ENCODE measurements at places on chromosomes 4 and X.

DNA sequence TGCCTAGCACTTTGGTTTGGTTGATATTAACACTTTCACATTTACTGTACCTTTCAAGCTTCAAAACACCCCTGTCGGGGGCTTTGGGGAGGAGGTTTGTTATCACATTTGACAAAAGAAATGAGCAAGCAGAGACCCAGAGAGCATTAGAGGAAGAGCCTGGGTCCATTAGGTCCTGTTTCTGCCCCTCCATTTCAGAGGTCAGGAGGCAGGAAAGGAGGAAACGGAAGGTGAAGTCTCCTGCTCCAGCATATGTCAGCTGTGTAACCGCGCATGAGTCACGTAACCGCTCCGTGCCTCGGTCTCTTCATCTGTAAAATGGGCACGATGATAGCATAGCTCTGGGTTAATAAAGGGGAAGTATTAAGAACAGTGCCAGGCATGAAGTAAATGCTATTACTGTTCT lies 201.9 kb upstream of the BCOR start:
- no peak for DNase-seq

DNA sequence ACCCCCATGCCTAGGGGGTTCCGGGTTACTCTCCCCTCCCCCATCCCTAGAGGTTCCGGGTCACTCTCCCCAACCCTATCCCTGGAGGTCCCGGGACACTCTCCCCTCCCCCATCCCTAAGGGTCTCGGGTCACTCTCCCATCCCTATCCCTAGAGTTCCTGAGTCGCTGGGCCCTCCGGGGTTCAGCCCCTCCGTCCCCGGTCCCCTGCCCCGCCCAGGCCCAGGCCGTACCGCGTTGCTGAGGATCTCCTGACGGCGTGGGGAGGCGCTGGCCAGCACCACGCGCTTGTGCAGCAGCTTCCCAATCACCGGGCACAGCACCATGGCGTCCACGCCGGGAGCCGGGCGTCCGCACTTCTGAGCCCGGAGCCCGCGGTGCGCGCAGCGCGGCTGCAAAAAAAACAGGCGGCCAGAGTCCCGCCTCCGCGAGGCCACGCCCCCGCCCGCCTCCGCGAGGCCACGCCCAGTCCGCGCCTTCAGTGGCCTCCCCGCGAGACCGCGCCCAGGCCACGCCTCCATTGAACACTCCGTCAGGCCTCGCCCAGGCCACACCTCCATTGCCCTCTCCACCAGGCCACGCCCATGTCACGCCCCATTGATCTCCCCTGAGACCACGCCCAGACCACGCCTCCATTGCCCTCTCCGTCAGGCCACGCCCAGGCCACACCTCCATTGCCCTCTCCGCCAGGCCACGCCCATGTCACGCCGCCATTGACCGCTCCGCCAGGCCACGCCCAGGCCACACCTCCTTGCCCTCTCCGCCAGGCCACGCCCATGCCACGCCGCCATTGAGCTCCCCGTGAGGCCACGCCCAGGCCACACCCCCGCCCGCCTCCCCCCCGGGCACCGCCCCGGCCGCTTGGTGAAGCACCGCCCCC lies at the start of gene ASMTL:
TSS of gene ASMTL (minus strand) at position 394 of the 879 bp plus-strand sequence. CDS start at position 325, 69 bp downstream.
- DNase-seq = peak; percentile 96

GRCh38 chr4:38802561-38803355 lies 1.8 kb downstream of the TLR1 start:
- DNase-seq = no peak

- peak; percentile 13 for DNase-seq
Measured at GRCh38 chr4:89482251-89482650, 174.7 kb upstream of the GPRIN3 start.

DNA sequence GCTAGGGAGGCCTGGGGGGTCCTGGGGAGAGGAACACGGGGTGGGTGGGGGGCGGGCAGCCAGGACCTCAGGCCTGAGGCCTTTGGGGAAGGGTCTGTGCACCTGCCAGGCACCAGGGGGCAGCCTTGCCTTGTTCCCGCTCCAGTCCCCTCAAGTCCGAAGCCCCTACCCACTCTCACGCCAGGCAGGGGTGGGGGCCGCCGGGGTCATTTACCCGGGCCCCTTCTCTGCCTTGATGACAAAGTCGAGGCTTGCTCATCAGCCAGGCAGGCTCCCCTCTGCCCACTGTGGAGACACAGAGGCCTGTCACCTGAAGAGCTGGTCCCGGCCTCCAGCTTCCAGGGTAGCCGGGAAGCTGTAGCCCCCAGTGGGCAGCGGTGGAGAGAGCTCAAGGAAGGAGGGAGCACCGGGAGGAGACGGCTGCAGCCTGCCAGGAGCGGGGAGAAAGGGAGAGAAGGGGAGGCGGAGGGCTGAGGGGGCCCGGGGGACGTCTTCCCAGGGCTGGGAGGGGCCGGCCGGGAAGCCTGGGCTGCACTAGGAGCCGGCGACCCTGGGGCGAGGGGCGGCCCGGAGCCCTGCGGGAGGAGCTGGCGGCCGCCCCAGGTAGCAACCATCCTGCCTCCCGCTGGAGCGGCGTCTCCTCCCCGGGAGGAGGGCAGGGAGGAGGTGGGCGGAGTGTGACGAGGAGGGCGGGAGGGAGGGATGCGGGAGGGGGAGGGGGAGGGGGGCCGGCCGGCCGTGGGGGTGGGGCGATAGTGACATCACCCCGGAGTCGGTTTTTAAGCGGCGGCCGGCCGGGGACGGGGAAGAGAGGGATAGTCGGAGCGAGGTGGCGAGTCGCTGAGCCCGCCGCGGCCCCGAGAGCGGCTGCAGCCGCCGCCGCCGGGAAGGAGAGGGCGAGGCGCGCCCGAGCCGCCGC lies at the start of gene SLC6A8:
TSS of gene SLC6A8 (plus strand) at position 806 of the 919 bp plus-strand sequence. CDS start 649 bp downstream, outside the sequence.
- DNase-seq = peak; percentile 73

- DNase-seq = no peak
Measured at GRCh38 chr4:28251831-28252230, 1391.2 kb downstream of the STIM2 start.

- peak; percentile 7 for DNase-seq
Measured at GRCh38 chr4:151034829-151035228, 19.7 kb upstream of the LRBA start.

- no peak for DNase-seq
Measured at GRCh38 chrX:114166601-114167000, 417.3 kb upstream of the HTR2C start.
